Endothelial cell of coronary artery (primary cell): ENCODE measurements at places on chromosomes 7 and 10. TPM values are rescaled to one million over a fixed set of nuclear protein-coding genes. Genes with fewer than 3 reads are reported as not detected.

Gene KLF14
- not detected in 2 replicates for total RNA-seq

Gene MRLN
- total RNA-seq = not detected in 2 replicates

Gene ADAM8
- 0.18 and 0.75 TPM in 2 replicates for total RNA-seq

Gene RAB19
- 0.27 TPM in 1 of 2 replicates, not detected in the other for total RNA-seq

Gene FAM25G
- total RNA-seq = not detected in 2 replicates

Gene RPEL1
- total RNA-seq = under 0.01 TPM in 1 of 2 replicates, not detected in the other

Gene SLC16A12
- 3.2 TPM in 1 of 2 replicates, not detected in the other for total RNA-seq

Gene PLPP4
- 10.4 and 11.0 TPM in 2 replicates for total RNA-seq

Gene ASB10
- not detected in 2 replicates for total RNA-seq

Gene NPC1L1
- total RNA-seq = not detected in 2 replicates

Gene WNT8B
- not detected in 2 replicates for total RNA-seq

Gene GIMAP5
- 13.6 and 42.8 TPM in 2 replicates for total RNA-seq

Gene NEUROD6
- total RNA-seq = not detected in 2 replicates

Gene FAM171A1
- 28.2 and 35.8 TPM in 2 replicates for total RNA-seq

Gene KNDC1
- total RNA-seq = under 0.01 TPM in 1 of 2 replicates, not detected in the other

Gene DNAJC12
- total RNA-seq = 0.45 and 0.56 TPM in 2 replicates

Gene PIK3CG
- 6.4 and 7.2 TPM in 2 replicates for total RNA-seq

Gene TRDMT1
- 4.3 and 7.4 TPM in 2 replicates for total RNA-seq

Gene SDK1
- total RNA-seq = 0.81 and 1.5 TPM in 2 replicates

Gene DNAAF5
- 16.5 TPM in 2 replicates for total RNA-seq

Gene PODXL
- total RNA-seq = 51.3 and 66.4 TPM in 2 replicates

Gene OPN4
- not detected in 2 replicates for total RNA-seq

Gene NUDT13
- 0.63 and 1.6 TPM in 2 replicates for total RNA-seq

Gene RBP4
- not detected in 2 replicates for total RNA-seq

Gene TMEM213
- total RNA-seq = not detected in 2 replicates

Gene CAMK2B
- 0.28 and 3.1 TPM in 2 replicates for total RNA-seq

Gene NHLRC2
- 8.1 and 11.1 TPM in 2 replicates for total RNA-seq

Gene LIPK
- total RNA-seq = not detected in 2 replicates

Gene TSPAN33
- 0.27 and 0.38 TPM in 2 replicates for total RNA-seq

Gene GDF2
- not detected in 2 replicates for total RNA-seq

Gene LRGUK
- total RNA-seq = under 0.01 and 0.18 TPM in 2 replicates

Gene TSPAN14
- 67.5 and 89.7 TPM in 2 replicates for total RNA-seq

Gene OR6V1
- total RNA-seq = not detected in 2 replicates

Gene SPDYE1
- total RNA-seq = not detected in 2 replicates

Gene WDFY4
- 1.1 and 6.3 TPM in 2 replicates for total RNA-seq

Gene SFRP5
- total RNA-seq = not detected in 2 replicates

Gene ACBD7
- 1.4 and 1.9 TPM in 2 replicates for total RNA-seq

Gene CYP2W1
- total RNA-seq = not detected in 2 replicates

Gene KCNIP2
- 0.27 and 0.75 TPM in 2 replicates for total RNA-seq

Gene MAT1A
- not detected in 2 replicates for total RNA-seq

Gene GBX1
- total RNA-seq = not detected in 2 replicates

Gene NT5C3A
- total RNA-seq = 17.4 and 18.4 TPM in 2 replicates

Gene FAM13C
- total RNA-seq = 0.54 and 0.66 TPM in 2 replicates

Gene SVOPL
- not detected in 2 replicates for total RNA-seq

Gene TFR2
- 0.18 and 0.19 TPM in 2 replicates for total RNA-seq

Gene CALHM1
- not detected in 2 replicates for total RNA-seq
